ENCODE measurements at places on chromosomes 3 and 15.

DNA sequence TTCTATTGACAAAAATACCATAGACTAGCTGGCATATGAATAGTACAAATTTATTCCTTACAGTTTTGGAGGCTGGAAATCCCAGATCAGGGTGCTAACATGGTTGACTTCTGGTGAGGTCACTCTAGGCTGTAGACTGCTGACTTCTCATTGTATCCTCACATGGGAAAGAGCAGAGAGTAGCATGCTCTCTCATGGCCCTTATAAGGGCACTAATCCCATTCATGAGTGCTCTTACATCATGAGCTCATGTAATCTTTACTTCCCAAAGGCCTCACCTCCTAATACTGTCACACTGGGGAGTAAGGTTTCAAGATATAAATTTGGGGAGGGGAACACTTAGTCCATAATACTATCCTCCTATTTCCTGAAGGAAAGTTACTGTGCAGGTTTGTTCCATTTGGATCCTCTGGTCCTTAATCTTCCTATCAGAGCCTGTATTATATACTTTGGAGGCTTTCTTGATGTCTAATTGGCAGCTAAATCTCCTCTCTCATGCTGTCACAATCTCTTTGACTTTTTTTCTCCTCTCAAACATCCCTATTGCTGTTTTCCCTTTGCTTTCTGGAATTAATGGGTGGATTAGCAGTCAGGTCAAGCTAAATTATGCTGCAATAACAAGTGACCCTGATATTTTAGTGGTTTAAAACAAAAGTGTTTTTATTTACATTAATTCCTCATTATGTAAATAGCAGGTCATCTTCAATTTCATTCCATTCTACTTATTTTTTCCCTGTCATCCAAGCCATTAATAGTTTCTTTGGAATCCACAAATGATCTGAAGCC lies 23.1 kb upstream of the LEKR1 start:
- DNase-seq, result no peak

DNA sequence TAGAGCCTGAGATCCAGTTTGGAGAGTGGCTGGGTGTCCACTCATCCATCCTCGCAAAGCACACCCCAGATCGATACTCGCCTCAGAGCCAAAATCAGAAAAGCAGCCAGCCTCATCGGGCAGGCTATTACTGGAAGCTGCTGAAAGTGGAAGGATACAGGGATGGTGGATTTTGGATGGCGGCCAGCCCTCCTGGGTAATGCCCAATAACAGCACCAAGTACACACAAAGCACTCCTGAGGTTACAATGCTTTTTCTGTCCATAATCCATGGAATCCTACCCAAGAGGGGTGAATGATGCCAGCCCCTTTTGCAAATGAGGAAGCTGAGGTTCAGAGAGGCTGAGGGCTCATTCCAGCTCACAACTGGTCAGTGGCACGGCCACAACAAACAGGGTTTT lies 93.1 kb upstream of the SLC6A11 start:
- DNase-seq, result no peak

DNA sequence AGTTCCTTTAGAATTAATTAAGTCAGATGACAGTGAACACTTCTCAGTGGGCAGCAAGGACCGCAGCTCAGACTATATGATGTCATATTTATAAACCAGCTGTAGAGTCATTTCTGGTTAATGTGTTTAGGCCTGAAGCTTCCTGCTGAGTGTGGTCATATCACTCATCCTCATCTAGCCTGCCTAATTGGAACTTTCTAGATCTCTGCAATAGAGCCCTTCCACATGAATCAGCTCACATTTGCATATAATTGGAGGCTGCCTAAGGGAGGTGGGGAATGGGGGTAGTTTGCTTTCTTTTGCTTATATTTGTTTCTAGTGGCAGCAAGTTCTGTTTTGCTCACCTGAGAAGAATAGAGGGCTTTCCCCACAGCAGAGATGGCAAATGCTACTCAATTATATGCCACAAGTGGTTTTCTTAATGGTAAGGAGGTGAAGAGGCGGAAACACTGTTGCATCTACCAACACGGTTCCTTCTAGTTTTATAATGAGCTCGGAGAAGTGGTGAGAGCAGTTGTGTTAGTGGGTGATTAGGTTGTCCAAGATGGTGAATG lies 148.1 kb downstream of the KLHL25 start:
- DNase-seq, result no peak

- no peak for DNase-seq
These were observed 20.0 kb upstream of the ZNF148 start for GRCh38 chr3:125395091-125395490.

- no peak for DNase-seq
These were observed 901.1 kb downstream of the TBL1XR1 start for GRCh38 chr3:176296066-176296597.

DNA sequence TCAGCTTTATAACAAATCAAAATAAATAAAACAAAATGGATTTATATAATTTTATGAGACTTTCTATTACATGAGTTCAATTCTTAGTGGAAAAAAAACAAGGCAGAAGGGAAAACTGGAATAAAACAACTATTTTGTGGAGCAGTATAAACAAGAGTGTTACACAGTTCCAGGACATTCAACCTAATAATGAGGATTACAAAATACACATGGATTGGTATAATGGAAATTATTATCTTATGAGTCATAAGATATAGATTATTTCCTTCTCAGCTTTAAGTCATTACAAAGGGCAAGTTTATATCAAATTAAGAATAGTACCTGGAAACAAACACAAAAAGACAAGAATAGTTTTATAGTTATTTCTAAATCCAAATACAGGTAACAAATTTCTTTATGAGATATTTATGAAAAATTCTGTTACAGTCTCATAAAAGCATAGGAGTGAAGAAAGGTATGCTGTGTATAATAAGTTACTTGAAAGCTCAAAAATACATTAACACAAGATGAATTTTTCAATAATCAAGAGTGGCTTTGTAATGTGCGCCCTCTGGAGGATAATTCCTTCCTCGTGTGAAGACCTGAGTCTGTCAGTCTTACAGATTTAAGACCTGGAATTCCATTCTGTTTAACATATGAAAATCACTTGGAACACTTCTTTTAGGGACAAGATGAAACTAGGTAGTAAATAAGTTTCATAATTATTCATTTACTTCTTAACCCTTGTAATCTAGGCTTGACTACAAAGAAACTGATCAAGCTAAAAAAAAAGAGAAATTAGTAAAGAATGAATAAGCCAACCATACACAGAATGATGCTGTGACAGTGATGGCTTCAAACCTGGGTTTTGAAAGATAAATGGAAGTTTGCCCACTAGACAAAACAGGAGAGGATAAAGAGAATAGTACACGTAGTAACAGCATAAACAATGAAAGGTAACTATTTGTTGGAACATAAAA lies 9.5 kb downstream of the COPS2 start:
- DNase-seq, result no peak

Data from activated T-helper 1 cell treated with anti-CD3 and anti-CD28 coated beads, Interleukin-2, amount 50 U/mL, for 16 hours (primary cell).